IPS DF 6.9 (cell line): ENCODE measurements at places on chromosomes 13 and 19.

- DNase-seq = no peak
Observed at GRCh38 chr19:5880604-5881078, 10.3 kb upstream of the FUT5 start.

- DNase-seq = no peak
Observed at GRCh38 chr19:13189600-13189999, 39.4 kb downstream of the IER2 start.

- DNase-seq = no peak
Observed at GRCh38 chr13:98482476-98483444, 94.1 kb downstream of the STK24 start.

DNA sequence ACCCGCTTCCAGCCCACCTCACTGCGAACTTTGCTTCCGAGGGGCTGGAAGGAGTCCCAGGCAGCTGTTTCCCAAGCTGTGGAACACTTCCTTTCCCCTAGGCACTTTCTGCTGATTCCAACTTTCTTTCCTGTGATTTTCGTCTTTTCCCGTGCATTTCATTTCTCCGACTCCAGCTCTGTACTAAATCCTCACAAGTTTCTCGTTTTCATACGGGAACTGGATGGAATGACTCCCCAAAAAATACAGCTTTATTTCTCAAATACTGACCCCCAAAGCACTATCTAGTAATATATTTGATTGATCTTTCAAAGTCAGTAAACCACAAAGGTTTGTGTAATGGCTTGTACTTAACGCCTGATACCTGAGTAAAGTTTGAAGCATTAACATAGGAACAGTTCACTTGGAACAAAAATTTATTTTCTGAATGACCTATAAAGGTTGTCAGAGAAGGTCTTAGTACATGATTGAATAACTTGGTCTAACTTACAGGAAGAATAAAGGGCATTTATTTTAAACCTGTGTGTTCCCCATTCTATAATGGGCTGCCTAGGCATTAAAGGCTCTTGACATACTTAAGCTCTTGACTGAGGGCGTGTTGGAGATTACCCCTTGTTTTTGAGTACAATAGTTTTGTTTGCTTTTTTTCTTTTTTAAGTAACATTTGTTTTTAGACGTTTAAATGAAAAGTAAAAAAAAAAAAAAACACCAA lies 1.3 kb upstream of the PCDH9 start:
- DNase-seq = no peak

- DNase-seq = no peak
Observed at GRCh38 chr13:24134757-24135156, 25.8 kb upstream of the SPATA13 start.

DNA sequence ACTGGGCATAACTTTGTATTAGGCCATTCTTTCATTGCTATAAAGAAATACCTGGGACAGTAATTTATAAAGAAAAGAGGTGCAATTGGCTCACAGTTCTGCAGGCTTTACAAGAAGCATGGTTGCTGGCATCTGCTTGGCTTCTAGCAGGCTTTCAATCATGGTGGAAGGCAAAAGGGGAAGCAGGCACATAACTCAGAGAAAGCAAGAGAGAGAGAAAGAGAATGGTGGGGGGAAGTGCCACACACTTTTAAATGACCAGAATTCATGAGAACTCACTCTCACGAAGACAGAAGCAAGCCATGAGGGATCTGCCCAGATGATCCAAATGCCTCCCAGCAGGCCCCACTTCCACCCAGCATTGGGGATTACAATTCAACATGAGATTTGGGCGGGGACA lies 179.7 kb downstream of the SPRY2 start:
- DNase-seq = no peak

DNA sequence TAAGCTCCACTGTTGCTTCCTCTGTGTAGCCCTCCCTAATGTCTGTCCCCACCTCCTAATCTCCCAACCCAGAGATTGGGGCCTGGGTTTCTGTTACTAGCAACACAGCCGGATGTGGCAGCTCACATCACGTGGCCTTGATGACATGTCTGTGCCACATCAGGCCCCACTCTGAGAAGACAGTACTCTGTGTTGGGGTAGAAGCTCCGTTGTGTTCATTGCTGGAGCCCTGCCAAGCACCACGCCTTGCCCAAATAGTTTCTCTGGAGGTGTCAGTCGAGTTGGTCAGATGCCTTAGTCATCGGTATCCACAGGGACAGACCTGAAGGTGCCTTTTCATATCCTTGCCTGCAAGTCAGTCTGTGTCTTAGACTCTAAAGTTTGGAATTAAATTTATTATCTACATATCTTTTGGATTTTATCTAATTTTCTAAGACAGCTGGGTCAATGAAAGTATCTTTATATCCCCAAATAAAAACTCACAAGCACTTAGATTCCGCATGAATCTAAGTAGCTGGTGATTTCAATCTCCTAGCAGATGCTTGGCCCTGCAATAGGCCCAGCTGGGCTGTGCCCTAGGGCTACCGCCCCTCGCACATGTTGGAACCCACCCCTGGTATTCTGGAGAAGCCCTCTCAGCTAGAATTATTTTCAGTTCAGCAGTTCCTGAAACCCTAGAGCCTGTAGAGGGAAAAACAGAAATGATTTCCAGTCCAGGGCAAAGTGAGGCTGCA lies 204.0 kb upstream of the TSHZ3 start:
- no peak for DNase-seq

GRCh38 chr19:45938733-45939319 lies 24.2 kb upstream of the NANOS2 start:
- DNase-seq = no peak

DNA sequence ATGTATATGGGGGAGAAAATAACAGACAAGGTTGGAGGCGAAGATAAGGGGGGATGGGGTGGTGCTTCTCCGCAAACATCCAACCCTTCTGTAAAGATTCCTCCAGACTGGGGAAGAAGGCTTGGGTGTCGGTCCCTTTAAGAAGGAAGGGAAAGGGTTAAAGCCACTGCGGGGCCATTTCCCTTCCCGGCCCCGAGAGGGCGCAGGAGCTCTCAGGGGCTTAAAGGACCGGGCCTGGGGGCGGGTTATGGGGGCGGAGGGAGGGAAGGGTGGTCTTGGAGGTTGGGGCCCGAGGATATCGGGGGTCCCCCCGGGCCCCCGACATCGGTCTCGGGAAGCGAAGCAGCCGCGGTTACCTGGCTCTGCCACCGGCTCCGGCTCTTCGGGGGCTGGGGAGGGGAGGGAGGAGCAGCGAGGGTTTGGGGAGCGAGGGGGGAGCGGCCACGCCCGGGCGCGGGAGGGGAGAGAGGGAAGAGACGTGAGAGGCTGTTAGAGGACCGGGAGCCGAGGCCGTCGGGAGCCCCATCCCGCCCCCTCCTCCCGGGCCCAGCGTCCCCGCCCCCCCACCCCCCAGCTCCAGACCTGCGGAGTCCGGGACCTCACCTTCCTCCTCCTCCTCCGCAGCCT lies 2.8 kb downstream of the TNNT1 start:
- no peak for DNase-seq

DNA sequence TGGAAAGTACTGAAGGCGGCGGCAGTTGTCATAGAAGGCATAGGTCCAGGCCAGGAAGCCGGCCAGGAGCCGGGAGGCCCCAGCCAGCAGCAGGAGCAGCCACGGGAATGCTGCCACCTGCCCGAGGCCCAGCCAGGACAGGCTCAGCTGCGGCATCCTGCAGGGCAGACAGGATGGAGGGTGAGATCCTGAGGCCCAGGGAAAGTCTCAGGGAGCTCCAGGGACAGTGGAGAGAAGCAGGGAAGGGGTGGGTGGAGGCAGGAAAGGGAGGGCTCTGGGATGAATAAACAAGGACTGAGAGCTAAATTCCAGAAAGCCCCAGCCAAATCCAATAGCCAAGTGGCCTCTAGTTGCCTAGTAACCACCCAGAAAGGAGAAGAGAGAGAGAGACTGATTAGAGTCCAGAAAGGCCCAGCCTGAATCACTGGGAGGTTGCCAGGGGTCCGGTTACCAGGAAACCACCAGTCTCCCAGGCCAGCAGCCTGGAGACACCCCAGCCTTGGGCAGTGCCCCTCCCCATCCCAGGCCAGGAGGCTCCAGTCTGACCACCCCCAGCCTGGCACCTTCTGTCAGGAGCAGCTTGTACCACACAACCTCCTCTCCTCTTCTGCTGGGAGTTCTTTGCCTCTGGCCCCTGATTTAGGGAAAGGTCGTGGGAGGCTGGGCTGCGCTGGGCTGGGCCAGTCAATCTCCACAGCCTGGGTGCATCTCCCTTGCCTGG lies 7.5 kb upstream of the OR10H5 start:
- DNase-seq = no peak

GRCh38 chr13:25375727-25376358 lies 4.1 kb downstream of the ATP8A2 start:
- DNase-seq = no peak

- DNase-seq = no peak
Observed at GRCh38 chr19:958967-959855, 24.9 kb upstream of the WDR18 start.

- DNase-seq = no peak
Observed at GRCh38 chr13:111913761-111914140, 153.2 kb upstream of the SOX1 start.

- DNase-seq = no peak
Observed at GRCh38 chr13:110676595-110677587, 29.0 kb downstream of the CARS2 start.

GRCh38 chr13:111967572-111968201 lies 99.3 kb upstream of the SOX1 start:
- DNase-seq = no peak

- DNase-seq = no peak
Observed at GRCh38 chr13:94411747-94412146, 67.7 kb downstream of the DCT start.

GRCh38 chr13:100458673-100459072 lies 129.9 kb downstream of the GGACT start:
- no peak for DNase-seq

GRCh38 chr13:21061029-21061763 lies at the start of gene LATS2:
Gene LATS2 (minus strand): TSS chr13:21061586. CDS start chr13:21046026, 15,560 bp downstream.
- peak; percentile 85 for DNase-seq

DNA sequence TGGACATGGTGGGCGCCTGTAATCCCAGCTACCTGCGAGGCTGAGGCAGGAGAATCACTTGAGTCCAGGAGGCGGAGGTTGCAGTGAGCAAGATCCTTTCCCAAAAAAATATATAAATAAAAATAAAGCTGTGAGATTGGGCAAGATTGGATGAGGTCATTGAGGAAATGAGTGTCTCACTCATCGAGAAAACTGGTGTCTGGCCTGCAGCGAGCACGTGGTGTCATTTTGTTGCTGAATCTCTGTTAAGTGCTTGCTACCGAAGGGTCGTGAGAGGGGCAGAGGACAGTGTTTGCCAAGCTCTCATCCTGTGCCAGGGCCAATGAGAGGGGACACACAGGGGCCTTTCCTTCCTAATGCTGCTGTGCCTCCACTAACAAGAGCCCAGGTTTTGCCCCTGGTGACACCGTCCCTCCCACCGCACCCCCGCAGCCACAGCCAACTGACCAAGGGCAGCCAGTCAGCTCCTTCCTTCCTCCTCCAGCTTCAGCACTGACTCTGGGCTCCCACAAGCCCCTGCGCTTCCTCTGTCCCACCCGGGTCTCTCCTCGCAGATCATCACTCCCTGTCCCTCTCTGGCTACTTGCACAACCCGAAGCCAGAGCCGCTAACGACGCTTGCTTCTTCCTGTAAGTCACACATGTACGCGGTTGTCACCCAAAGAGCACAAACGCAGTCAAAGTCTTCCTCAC lies 3.2 kb downstream of the POLD1 start:
- DNase-seq = no peak
